ENCODE measurements at places on chromosomes 2 and 18.

GRCh38 chr2:7450833-7451190 is 533.6 kb downstream of the RNF144A start:
- no peak for DNase-seq

- DNase-seq: no peak
Observed at GRCh38 chr2:172674034-172674967, 61.3 kb upstream of the RAPGEF4 start.

DNA sequence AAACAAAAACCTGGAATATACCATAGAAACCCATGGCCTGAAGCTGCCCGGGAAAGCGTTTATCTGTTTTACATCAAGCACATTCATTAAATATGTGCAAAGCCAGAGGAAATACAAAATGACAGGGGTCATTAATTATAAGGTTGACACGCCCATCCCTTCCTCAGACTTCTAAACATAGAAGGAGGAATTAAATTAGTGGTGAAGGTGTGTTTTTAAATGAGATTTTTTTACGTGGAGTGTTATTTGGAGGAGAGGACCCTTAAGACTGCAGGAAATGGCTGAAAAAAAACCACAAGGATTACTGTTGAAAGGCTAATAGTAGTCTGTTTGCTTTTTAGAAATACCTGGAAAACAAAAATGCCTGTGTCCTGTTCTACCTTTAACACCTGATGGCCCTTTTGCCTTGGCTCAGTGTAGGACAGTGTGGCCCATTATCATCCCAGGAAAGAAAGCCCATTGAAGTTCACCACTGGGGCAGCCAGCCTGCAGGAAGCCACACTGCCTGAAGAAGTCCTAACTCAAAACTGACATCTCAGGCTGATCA is 123.2 kb downstream of the EPHA4 start:
- DNase-seq: no peak

DNA sequence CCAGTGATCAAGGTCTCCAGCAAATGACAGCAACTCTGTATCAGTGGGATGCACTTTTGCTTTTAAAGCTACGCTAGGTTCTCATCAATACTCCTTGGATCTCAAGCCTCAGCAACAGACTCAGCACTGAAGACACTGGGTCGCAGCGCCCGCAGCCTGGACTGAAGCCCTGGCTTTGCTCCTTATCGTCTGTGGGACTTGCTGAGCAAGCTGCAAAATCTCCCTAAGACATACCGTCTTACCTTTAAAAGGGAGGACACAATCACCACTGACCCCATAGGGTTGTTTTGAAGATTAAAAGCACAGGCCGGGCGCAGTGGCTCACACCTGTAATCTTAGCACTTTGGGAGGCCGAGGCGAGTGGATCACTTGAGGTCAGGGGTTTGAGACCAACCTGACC is 8.1 kb downstream of the CYB5A start:
- DNase-seq: no peak

DNA sequence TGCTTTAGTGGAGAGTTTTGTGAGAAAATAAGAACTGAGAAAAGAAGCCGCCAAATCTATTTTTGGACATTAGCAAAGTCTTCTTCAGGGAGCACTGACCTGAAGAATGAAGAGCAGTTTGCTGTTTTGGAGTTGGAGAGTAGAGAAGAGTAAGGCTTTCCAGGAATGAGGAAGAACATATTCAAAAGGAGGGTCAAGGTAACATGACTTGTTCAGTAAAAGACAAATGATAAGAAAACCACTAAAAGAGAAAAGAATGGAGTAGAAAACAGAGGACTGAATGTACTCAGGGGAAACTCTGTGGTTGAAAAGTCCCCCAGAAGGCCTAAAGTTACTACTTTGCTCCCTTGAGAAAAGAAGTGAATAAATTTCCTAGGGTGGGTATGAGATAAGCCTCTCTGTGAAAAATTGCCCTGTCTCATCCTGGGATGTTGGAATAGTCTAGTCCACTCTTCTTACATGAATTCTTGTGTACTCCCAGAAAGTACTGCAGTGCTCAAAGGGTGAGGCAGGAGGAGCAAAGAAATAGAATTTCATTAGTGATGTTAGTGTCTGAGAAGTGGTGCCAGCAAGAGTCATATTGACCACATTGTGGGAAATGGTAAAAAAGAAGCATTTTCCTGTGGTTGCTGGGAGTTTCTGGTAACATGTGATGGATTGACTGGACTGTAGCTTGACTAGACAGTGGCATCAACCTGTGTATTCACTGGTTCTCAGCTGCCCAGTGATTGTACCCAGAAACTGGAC is 27.8 kb downstream of the MBD5 start:
- DNase-seq: no peak

DNA sequence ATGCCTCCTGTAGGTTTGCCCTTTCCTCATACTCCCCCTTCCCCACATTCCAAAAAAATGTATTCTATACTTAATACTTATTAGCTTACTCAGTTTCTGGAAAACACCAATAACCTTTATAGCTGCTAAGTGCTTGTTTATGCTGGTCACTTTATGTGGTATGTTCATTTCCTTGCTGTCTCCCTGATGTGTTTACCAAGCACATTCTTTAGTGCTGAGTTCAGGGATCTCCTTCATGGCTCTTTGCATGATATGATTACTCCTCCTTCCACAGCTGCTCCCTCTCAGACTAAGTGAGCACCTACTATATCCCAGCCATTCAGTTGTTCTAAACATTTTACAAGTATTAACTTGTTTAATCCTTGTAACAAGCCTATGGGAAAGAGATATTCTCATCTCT is 698.3 kb upstream of the FANCL start:
- DNase-seq: no peak

GRCh38 chr2:203646266-203646864 is 60.1 kb upstream of the CD28 start:
- no peak for DNase-seq

DNA sequence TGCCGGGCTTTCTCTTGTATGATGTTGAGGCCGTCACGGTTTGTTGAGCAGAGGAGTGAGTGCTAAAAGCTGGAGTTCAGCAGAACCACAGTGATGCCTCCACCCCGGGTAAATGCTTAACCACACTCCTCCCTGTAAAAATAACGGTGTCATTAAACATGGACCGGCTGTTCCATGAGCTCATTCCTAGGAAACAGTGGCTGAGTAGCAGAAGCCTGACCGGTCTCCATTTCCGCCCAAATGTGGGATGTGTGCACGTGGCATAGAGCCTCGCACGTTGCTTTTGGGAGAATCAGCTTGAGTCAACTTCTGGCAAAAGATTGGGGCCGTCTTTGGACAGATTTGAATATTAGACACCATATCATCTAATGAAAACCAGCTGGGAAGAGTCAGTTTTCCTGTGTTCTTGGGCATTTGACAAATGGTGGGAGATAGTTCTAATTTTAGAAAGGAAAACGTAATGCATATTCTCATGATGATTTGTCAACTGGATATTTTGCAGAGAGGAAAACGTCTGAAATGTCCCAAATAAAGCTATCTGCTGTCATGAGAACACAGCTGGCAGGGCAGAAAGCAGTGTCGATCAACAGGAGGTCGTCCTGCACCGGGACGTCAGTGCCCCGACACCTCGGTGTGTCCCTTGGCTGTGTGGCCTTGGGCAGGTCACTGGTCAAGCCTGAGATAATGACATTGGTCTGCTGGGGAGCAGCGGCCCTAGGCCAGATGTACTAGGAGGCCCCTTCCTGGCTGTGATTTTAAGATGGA is 42.4 kb downstream of the LRRFIP1 start:
- no peak for DNase-seq

- no peak for DNase-seq
Observed at GRCh38 chr2:240394549-240394948, 40.9 kb upstream of the GPC1 start.

DNA sequence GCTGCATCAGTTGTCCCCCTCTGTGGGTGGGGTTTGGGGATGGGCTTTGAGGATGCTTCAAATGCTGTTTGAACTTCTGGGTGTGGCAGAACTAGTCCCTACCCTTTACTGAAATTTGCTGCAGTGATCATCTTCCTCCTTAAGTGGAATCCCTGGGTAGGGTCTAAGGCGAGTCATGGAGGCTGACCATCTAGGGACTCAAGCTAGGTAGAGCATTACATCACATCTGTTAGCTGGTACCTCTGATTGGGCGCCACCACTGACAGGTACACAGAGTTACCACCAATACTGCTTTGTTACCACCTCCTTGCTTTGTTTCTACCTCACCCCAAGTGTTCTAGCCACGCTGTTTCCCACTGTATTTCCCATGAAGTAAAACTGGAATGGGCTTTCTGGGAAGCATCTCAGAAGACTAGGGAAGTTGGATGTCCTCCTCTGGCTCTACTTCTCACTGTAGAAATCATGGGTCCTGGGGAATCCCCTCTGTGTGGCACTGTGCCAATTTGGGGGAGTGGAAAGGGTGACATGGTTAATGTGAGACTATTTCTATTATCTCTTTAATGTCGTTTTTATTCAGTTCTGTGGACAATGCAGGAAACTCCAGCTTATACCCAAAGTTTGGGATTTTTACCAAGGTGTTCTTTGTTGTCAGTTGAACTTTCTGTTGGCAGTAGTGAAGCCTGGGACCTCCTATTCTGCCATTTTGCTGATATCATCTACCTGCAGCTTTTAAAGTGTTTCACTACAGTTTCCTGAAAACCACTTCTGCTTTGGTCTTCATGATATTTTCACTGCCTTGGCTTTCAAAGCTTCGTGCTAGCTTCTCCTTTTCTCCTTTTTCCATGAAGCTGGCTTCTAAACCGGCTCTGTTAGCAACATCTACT is 14.5 kb upstream of the SULT1C4 start:
- DNase-seq: no peak

DNA sequence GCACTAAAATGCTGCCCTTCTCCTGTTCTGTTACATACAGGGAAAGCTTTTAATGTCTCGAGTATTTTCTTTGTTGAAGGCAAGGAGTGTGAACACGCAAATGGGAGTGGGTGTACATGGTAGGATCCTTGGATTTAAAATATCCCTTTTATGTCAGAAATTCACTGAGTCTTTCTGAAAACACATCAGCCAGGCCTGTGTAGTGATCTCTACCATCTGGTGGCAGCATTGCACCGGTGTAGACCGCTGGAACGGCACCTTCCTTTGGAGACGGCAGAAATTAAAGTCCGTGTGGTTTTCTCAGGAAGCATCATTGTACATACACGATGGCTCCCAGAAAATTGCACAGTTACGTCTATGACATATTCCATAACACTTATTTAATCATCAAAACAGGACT is 515.8 kb downstream of the GALR1 start:
- no peak for DNase-seq

DNA sequence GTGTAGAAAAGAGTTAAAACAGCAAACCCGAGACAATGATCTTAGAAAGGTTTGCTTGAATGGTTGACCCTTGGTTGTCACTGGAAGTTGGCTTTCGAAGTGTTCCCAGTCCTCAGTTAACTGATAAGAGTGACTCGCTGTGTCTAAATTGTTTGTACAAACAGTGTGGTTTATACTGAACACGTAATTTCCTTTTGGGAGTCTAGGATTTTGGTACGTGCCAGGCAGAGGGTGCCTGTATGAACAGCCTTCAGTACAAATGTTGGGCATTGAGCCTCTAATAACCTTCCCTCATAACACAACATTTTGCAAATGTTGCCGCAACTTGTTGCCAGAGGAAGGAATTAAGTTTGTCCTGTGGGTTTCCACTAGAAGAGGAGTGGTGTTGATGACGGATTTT is 95.8 kb upstream of the DPP10 start:
- DNase-seq: no peak

DNA sequence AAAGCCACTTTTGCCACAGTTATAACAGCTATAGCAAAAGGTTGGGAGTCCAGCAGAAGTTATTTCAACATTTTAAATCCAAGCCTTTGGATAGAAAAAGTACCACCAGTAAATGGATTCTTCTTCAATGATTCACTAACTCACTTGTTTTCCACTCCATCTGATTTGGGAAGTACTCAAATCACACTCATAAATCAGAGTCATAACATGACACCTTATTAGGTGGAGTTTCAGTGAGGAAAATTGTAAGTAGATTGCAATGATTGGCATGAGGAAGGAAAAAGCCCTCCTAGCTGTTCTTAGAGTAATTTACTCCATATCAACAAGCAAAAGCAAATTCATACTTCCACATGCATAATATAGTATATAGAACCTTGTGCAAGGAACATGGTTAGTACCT is 132.9 kb downstream of the NR4A2 start:
- no peak for DNase-seq

- DNase-seq: peak; percentile 76
Observed at GRCh38 chr18:46104128-46104911, at the start of gene HAUS1. TSS of gene HAUS1 (plus strand) at chr18:46104385. CDS start at chr18:46104412, 27 bp downstream.
